HL-60 (cell line): ENCODE measurements at places on chromosomes 4 and X.

DNA sequence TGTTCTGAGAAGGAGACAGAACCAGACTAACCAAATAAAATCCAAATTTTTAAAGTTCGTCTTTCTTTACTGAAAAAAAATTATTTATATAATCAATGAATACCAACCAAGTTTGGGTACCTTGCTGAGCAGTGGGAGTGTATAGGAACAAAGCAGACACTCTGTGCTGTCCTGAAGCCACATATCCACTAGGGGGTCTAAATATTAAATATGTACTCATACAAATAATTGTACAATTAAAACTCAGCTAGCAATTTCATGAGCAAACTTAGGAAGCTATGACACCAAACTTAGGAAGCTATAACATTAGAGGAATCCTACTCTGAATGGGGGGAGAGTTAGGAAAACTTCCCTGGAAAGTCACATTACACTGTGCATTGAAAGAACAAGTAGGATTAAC lies 582.0 kb upstream of the EPHA5 start:
- DNase-seq = no peak

DNA sequence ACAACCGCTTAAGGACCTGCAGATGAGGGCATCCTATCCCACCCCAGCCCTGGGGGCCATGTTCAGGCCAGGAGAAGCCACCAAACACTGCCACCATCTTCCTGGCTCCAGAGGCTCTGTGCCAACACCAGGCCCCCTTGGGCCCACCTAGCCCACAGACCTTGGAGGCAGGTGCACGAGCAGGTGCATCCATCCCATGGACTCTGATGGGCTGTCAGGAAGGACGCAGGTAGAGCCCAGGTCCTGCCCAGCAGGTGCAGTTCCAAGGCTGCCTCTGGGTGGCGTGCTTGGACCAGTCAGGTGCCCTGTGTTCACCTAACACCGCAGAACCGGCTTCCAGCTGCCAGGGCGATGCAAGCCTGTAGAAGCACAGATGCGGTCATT lies 22.8 kb upstream of the PDE6B start:
- no peak for DNase-seq

DNA sequence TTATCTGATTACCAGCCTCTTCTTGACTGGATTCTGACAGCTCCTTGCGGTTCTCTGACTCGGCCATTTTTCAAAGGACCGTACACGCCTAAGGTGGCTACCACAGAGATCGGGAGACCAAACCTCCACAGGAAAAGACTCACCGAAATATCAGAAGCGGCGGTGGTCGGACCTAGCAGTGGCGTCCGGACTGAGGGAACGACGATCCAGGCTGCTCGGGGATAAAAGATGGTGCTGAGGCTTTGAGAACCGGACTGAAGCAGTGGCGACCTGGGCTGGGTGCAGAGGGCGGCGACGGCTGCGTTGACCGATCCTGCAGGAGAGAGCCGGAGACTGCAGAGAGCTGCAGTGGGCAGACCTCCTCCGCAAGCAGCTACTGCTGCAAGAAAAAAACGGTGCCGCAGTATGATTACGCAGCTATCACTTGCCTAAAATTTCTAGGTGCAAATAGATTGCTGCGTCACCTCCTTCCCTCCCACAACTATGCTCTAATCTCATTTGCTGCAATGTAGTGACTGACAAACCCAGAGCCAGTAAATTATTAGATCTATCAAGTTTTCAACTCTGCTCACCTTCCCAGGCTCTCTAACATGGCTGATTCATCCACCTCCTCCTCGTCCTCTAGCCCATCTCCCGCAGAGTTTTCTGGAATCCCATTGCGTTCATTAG lies at the start of gene NAP1L2:
TSS of gene NAP1L2 (minus strand) at position 426 of the 669 bp plus-strand sequence. CDS start at position 67, 359 bp downstream.
- no peak for DNase-seq

GRCh38 chr4:80125252-80126177 lies 52.5 kb upstream of the ANTXR2 start:
- DNase-seq = no peak

- DNase-seq = no peak
Measured at GRCh38 chrX:100995469-100995868, 26.0 kb downstream of the ARL13A start.

DNA sequence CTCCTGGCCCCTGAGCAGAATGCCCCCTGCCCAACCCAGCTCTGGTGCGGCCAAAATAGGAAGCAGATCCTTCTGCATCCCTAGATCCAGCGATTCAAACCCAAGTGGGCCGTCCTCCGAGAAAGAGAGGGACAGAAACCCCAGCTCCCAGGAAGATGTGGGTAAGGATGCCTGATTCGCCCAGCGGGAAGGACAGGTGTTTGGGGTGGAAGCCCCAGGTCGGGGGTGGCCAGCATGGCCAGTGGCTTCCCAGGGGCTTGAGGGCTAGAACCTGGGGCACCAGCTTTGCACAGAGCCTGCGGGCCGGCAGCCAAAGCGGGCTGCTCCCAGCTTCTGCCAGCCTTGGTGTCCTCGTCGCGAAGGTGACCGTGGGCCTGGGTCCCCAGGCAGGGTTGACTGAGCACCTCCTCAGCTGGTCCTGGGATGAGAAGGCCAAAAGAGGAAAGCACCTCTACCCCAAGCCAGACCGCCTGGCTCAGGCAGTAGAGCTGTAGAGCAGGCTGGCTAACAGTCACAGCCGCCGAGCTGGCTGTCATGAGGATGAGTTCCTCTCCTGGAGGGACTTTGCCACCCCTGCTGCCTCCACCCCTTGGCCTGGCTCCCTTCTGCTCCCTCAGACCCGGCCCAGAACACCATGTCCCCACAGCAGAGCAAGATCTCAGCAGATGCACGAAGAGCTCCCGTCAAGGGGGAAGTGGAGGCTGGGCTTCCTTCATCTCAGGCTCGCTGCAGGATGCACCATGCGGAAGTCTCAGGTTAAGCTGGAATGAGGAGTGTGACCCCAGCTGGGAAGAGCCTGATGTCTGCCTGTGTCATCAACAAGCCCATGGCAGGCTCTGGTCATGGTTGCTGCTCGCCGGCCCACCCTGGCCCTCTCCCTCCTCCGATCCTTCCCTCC lies 59.9 kb downstream of the CPZ start:
- DNase-seq = no peak

DNA sequence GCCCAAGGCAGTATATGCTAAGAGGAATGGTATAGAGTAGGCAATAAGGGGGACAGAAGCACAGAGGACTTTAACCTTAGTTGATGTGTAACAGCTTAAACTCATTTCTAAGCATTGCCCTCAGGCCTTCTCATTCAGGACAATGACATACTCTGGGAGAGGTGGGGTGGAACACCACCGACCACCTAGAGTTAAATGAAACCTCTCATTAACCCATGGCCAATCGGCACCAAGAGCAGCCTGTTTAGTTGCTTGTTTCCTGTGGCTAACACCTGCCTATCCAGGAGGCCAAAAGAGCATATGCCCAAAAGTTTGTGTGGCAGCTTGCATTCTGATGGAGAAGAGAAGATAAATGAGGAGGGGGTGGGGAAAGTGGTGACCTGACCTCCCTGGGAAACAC lies 88.7 kb upstream of the PLAC1 start:
- DNase-seq = no peak

GRCh38 chr4:7083597-7084563 lies 16.0 kb upstream of the GRPEL1 start:
- DNase-seq = no peak

- DNase-seq = no peak
Measured at GRCh38 chrX:149472625-149473024, 32.5 kb downstream of the IDS start.

DNA sequence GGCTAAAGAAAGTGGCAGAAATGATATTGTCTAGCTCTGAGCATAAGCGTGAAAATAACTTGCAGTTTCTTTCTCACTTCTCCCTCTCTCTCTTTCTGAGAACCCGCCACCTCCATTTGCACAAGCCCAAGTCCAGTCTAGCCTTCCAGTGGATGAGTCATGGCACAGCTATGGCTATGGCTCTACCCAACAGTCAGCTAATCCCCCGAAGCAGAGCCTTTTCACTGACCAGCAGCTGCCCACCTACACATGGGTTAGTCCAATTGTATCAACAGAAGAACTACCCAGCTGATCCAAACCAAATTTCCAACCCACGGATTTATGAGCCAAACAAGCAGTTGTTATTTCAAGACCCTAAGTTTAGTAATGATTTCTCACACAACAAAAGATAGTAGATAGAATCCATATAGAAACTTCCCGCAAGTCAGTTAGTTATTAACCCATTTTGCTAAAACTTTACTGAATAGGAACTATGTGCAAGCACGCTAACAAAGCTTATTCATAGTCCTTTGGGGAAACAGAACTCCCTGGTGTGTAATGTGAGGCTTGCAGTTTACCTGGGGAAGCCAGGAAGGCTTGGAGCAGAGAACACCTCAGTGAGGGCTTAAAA lies 282.3 kb downstream of the INPP4B start:
- no peak for DNase-seq

DNA sequence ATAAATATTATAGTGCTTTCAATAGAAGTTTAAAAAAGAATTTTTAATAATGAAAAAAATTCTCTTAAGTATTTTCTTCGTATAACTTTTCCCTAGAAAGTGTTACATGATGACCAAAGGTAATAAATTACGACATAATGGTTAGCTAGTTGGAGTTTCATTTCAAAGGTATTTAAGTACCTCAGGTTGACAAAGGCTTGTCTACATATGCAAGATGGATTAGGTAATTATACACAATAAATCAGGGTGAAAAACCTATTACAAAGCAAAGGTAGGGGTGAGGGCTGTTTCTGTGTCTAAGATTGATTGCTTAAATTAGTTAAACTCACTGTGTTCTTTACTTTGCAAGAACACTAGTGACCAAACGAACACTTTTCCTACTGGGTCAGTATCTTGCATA lies 508.5 kb upstream of the FAT1 start:
- DNase-seq = no peak

GRCh38 chrX:54357414-54358377 lies at the start of gene WNK3:
Gene WNK3, minus strand, starts transcription at chrX:54358046.
- no peak for DNase-seq

- DNase-seq = no peak
Measured at GRCh38 chr4:24668956-24669355, 84.6 kb upstream of the DHX15 start.

DNA sequence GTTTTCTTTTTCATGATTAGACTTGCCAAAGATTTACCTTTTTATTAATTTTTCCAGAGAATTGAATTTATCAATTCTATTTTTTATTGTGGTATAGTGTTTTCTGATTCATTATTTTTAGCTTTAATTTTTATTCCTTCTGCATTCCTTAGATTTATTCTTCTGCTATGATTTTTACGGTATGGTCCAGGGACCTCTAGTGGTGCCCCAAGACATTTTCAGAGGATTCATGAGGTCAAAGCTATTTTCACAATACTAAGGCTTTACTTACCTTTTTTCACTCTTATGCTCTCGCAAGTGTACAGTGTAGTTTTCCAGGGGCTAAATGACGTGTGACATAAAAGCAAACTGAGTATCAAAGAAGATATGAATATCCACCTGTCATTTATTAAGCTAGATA lies 8.0 kb downstream of the RADX start:
- DNase-seq = no peak

- DNase-seq = no peak
Measured at GRCh38 chr4:146285037-146285436, 70.7 kb downstream of the REELD1 start.

GRCh38 chrX:148146121-148146520 lies 165.0 kb downstream of the FMR1NB start:
- no peak for DNase-seq

- no peak for DNase-seq
Measured at GRCh38 chr4:23438764-23439163, 451.1 kb downstream of the PPARGC1A start.

DNA sequence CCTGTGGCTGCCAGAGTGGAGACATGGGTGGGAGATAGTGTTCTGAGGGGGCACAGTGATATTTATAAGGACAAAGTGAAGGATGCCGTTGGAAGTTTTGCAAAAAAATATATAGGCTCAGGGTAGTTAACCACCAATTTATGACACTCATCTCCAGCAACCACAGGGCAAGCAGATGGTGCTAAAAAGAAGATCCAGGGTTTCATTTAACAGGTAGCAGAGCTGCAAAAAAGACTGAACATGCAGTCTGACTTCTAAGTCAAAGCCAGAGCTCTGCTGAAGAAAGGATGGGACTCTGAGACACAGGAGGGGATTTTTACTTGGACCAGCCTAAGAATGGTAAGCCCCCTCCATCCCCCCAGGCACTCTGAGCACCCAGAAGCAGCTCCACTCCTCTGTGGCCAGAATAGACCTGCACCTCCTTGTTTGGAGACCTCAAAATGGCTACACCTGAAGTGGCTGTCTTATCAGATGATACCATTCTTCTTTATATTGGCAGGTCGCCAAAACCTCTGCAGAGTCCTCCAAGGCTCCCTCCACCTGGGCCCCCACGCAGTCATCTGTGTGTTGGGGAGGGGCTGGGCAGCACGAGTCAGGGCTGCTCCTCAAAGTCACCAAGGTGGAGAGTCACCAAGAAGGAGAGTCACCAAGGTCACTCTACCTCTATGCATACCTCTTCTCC lies 161.4 kb upstream of the FAM9B start:
- no peak for DNase-seq

DNA sequence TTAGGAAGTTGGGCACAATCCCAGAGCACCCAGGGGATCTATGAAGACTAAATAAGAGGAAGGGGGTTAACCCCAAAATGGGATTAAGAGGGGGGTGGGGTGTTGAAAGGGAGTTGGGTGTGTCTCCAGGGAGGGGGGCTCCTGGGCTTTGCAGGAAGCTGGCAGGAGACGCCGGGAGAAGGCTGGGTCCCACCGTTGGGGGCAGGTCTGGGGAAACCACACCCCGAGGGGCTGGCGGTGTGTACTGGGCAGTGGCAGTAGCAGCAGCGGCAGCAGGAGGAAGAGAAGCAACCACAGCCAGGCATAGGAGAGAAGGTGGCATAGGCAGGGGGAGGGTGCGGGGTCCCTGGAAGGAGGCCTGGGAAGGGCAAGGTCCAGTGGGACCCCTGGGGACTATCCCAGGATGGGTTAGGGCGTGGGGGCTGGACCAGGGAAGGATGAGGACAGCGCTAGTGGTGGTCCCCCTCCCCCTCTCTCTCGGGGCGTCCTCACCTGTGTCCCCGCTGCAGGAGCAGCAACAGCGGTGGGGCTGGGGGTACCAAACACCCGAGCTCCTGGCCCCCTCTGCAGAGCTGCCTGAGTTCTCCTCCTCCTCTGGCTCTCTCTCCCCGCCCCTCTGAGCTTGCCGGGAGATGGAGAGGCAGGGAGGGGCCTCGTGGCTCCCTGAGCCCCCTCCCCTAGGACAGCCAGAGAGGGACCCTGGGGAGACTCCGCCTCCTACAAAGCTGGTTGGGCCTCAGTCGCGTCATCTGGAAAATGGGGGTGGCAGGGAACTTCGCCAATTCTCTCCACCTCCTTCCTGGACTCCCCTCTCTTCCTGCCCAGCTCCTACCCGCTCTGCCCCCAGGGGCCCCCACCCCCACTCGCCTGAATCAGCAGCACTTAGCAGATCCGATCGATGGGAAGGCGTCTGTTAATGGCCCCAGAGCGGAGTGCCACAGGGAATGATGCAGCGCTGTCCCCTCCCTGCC lies at the start of gene KCND1:
TSS of gene KCND1 (minus strand) at position 596 of the 971 bp plus-strand sequence. CDS start 1,573 bp downstream, outside the sequence.
- no peak for DNase-seq

- no peak for DNase-seq
Measured at GRCh38 chrX:105910563-105911105, 88.3 kb downstream of the NRK start.

- no peak for DNase-seq
Measured at GRCh38 chr4:67549123-67549522, 3.8 kb upstream of the CENPC start.
